ENCODE measurements at places on chromosomes 2 and 18.

DNA sequence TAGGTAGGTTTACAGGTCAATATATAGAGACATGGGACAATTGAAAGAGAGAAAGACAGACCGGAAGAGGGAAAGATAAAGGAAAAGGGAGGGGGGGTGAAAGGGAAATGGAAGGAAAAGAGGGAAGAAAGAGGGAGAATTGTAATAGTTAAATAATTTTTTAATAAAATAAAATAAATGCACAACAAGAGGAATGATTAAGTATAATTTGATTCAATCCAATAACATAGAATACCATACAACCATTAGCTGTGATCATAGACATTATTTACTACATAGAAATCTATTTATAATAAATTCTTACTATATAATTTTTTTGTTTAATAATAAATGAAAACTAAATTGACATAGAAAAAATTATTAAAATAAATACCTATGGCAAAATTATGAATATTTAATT, 330.7 kb downstream of the NR4A2 start:
- DNase-seq, result no peak

DNA sequence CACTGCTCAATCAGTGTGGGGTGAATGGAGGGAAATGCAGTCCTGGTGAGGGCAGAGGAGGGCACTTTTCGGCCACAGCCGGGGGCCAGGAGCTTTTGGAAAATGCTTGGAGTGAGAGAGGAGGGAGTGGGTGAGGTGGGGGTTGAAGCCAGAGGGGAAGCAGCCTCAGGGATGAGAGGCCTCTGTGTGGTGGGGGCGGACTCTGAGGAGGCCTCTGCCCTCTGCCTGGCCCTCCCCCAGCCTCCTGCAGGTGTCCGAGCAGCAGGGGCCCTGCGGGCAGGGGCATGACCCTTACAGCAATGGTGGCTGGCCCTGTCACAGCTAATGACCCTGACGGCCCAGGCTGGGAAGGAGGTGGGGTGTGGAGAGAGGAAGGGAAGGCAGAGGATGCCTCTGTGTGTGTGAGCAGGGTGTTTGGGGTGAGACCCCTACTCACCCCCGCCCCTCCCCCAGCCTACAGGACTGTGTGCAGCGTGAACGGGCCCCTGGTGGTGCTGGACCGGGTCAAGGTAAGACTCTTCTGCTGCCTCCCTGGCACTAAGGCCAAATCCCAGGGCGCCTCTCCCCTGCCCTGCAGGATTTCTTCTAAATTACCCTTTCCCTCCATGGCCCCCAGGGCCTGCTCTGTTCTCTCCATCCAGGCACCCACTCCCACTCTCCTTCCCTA, 7.6 kb downstream of the ATP6V1B1 start:
- no peak for DNase-seq

GRCh38 chr2:212777020-212777491, 238.5 kb upstream of the ERBB4 start:
- DNase-seq, result peak; percentile 18

- no peak for DNase-seq
Measured at GRCh38 chr2:230879891-230880290, 15.1 kb downstream of the ITM2C start.

GRCh38 chr2:145344076-145344724, 824.3 kb upstream of the ZEB2 start:
- DNase-seq, result no peak

GRCh38 chr18:3832025-3832638, 382.2 kb downstream of the TGIF1 start:
- DNase-seq, result no peak

DNA sequence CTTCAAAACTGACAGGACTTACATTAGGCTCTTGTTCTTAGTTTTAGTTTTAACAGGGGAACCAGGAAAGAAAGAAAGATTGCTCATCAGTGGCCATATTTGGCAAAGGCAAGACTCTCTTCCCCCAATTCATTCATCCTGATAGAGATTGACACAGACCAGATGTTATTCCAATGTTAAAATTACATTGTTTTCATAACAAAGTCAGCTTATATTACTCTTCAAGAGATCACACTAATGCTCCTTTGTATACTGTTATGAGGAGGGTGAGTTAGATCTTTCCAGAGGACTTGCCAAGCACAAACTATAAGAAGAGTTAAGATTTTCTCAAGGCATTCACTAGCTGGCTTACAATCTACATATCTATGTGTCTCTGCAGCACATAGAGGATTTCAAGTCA, 252.1 kb downstream of the SLC8A1 start:
- no peak for DNase-seq

All from globus pallidus (tissue), 1 donor.